ENCODE measurements at places on chromosomes 1 and 21.

- peak; percentile 87 for DNase-seq
Measured at GRCh38 chr1:27662707-27663393, 9.1 kb downstream of the IFI6 start.

- no peak for DNase-seq
Measured at GRCh38 chr1:201217851-201218250, 27.2 kb downstream of the IGFN1 start.

DNA sequence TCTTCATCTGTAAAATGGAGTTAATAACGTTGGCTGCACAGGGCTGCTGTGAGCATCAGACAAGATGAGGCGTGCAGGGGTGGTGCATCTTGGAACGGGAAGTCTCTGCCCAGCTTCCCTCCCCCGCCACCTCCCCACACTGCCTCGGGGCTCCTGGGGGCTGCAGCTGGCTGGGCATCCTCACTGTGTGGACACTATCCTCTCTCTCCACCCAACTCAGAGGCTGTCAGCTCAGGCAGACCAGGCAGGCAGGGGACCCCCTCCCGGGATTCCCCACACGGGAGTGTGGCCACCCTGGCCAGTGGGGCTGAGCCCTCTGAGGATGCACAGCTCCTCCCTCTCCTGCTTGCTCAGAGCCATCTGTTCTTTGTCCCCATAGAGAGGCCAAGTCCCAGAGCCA lies 122.7 kb downstream of the CCDC185 start:
- no peak for DNase-seq

DNA sequence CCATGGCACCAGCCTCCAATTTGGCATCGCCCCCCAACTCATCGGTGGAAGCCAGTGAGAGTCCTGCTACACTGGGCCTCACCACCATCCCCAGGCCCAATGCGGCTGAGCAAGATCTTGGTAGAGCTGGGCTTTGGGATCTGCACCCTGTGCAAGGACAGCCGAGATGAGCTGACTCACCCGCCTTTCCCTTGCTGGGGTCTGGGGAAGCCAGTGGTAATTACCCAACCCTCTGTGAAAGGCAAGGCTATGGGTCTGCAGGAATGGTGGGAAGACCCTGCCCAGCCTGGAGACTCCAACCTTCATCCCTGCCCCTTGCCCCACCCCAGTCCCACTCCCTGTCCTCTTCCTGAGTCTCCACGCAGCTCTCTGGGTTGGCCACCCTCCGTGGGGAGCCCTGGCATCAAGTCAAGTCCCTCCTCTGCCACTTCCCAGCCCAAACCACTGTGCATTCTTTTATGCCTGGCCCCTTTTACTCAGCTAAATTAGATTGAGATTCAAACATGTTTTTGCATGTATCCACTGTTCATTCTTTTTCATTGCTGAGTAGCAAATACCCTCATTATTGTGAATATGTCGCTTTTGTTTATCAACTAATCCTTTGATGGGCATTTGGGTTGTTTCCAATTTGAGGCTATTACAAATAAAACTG lies 8.8 kb downstream of the SMCP start:
- no peak for DNase-seq

- no peak for DNase-seq
Measured at GRCh38 chr1:218848009-218848408, 325.7 kb upstream of the LYPLAL1 start.

DNA sequence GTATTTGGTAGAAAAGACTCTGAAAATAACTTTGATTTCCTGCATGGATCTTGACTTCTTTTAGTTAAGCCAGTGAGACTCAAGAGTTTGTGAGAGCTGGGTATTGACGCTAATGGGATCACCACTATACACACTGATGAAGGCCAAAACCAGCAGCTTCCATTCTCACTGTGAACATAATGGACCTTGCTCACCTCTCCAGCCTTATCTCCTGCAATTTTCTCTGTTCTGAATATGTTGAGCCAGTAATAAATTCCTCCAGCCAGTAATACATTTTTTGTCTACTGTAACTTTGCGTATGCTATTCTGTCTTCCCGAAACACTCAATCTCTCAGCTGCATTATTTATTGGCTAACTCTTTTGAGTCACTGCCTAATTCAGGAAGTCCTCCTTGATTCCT lies 111.6 kb upstream of the PPP2R5A start:
- no peak for DNase-seq

GRCh38 chr1:37404711-37405110 lies 69.7 kb upstream of the ZC3H12A start:
- no peak for DNase-seq

DNA sequence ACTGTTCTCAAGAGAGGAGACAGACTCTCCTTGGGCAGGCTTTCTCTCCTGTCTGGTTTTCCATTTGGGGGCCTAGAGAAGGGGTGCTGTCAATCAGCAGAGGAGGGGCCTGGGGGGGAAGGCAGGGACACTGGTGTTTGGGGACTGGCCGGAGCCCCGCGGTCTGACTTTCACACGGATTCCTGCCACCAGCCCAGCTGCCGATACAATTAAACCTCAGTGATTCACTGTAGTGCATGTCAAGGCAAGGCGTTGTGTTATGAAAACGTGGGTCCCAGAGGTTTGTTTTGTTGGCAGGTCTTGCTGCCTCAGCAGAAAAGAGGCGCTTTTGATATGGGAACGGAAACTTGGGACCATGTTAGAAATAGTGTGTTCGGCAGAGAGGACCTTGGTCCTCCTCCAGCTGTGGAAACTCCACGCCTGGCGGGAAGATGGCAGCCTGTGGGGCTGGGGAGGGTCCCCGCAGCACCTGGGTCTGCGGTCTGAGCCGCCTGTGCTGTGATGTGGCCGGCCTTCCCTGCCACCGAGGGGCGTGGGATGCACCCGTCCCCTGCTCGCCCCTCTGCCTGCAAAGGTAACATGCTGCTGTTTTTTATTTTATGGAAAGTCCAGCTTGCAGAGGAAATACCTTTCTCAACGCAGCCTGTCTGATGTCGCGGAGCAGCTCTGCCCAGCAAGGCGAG lies 47.6 kb downstream of the SPSB1 start:
- DNase-seq: no peak

- no peak for DNase-seq
Measured at GRCh38 chr1:239719642-239720258, 333.4 kb downstream of the CHRM3 start.

DNA sequence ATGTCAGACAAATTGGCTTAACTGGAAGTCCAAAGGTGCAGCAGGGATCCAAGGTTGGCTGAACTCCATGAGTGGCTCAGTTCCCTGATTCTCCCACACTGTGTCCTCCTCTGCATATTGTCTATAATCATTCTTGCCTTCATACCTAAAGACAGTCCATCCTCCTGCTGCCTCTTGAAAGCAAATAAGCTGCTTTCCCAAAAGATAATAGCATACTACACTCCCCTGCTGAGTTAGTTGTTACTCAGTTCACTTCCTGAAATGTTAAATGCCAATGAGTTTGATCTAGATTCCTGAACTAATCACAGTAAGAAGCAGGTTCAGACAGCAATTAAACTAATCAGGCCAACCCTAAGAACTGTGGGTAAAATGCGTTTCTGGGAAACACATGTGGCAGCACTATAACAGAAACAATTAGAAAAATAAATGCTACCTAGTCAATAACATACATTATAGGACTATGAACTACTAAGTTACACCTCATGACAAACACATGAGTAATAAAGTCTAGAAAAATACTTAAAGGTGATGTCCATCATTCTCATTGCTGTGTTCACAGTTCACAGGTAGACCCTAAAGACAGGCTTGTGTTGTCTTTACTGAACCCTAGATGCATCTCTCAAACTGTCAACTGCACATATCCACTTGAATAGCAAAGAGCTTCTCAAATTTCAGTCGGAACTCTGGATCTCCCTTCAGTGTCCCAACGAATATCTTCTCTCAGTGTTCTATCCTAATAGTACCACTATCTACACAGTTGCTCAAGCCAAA lies 50.8 kb upstream of the BOLA1 start:
- peak; percentile 58 for DNase-seq

All from left renal cortex interstitium (tissue), 4 donors.